Daoy (cell line): ENCODE measurements at places on chromosomes 13 and 19. TPM values are rescaled to one million over a fixed set of nuclear protein-coding genes. Genes with fewer than 3 reads are reported as not detected.

ITPKC gene
- total RNA-seq: 4.9 and 5.3 TPM in 2 replicates

LNX2 gene
- total RNA-seq: 4.5 and 6.6 TPM in 2 replicates

BRCA2 gene
- 7.8 and 19.4 TPM in 2 replicates for total RNA-seq

ANKRD24 gene
- 0.34 and 0.74 TPM in 2 replicates for total RNA-seq

RDH8 gene
- total RNA-seq: not detected in 2 replicates

LIM2 gene
- total RNA-seq: not detected in 2 replicates

MAMSTR gene
- 0.34 and 2.9 TPM in 2 replicates for total RNA-seq

PRKCG gene
- total RNA-seq: not detected in 2 replicates

ZNF575 gene
- total RNA-seq: not detected in 2 replicates
